Stimulated activated CD8-positive, alpha-beta memory T cell treated with anti-CD3 and anti-CD28 coated beads, Interleukin-4, amount 100 ng/mL, for 1 hour (primary cell): ENCODE measurements at places on chromosomes 1 and 21.

DNA sequence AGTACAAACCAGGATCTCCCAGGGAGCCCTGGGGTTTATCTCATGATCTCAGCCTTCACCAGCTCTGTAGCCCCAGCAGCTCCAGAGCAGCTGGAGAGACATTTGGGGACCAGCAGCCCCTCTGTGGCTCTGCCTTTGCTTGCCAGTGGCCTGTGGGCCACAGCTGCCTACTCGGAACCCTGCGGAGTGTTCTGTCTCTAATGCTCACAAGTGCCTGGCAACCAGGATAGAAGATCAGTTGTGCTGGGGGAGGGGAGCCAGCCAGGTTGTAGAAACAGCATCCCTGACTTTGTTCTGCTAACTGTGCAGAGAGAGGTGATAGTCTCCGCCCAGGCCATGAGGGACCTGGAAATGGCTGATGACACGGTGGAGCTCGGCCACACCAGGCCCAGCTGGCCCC, 50.9 kb upstream of the KCNJ15 start:
- no peak for DNase-seq

DNA sequence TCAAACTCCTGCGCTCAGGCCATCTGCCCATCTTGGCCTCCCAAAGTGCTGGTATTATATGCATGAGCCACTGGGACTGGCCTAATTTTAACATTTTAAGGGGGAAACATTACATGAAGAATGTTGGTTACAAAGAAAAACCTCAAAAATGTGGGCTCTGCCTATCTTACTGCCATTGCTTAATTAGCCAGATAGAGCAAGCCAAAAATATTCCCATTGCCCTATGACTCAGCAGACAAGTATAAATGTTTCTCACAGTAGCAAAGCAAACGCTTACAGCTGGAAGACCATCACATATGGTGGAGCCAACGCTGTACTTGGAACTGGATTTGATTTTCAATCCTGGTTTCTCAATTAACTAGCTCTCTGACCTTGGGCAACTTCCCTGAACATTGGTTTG, 502.0 kb downstream of the SMYD3 start:
- no peak for DNase-seq

GRCh38 chr21:19048098-19048672, 644.6 kb upstream of the TMPRSS15 start:
- no peak for DNase-seq

- DNase-seq: no peak
Measured at GRCh38 chr1:233615571-233615970, 1.7 kb downstream of the KCNK1 start.

DNA sequence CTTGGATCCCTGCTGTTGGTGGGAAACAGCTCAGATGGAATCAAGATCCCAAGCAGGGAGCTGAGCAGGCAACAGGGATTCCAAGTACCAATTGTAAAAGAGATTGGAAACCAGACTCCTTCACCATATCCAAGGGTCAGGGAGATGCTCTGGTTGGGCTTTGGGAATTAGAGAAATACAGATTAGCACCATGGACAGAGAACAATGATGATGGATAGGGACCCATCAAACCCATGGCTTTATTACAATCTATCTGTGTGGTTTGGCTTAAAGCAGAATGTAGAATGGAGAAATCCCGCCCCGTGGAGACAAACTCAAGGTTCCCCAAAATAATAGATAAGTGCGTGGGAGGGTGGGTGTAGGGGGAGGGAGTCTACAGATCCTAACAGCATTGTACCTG, 120.7 kb upstream of the CSF3R start:
- no peak for DNase-seq

- DNase-seq: no peak
Measured at GRCh38 chr1:203628201-203629015, 1.8 kb downstream of the ATP2B4 start.

DNA sequence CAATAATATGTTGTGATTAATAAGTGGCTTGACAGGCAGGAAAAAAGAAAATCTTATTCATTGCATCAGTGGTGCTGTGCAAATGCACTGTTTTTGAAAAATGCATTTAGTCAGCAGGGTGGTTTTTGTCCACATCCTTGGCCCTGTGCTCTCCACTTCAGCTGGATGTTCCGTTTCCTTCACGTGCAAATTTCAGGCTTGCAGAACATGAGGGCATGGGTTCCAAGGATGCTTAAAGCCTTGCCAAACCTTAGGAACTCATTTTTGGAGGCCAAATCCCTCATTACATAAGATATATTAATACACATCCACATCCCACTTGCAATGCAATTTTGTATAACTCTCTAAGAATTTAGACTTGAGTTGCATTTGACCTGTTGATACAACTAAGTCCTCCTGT, 410.1 kb downstream of the PRDM2 start:
- DNase-seq: no peak

DNA sequence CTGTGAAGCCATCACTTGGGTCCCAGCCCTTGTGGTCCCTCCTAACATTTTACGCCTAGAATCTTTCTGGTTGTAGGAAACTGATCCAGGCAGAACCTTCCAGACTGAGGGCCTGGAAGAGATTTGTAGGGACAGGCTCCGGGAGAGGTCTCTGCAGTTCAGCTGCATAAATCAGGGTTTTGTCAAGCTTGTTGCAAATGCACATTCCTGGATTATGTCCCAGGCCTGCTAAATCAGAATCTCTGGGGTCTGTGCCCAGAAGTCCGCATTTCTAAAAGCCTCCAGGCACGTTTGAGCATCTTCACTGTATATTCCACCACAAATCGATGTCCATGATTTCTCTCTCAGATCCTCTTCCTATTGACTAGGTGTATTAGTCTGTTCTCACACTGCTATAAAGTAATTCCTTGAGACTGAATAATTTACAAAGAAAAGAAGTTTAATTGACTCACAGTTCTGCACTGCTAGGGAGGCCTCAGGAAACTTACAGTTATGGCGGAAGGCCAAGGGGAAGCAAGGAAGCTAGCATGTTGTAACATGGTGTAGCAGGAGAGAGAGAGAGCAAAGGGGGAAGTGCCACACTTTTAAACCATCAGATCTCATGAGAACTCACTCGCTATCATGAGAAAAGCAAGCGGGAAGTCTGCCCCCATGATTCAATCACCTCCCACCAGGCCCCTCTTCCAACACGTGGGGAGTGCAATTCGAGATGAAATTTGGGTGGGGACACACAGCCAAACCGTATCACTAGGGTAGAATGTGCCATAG, 1.2 kb upstream of the FHAD1 start:
- DNase-seq: no peak

GRCh38 chr1:231903586-231904081, 277.0 kb downstream of the DISC1 start:
- no peak for DNase-seq

GRCh38 chr1:25903986-25904385, 2.2 kb downstream of the STMN1 start:
- no peak for DNase-seq

DNA sequence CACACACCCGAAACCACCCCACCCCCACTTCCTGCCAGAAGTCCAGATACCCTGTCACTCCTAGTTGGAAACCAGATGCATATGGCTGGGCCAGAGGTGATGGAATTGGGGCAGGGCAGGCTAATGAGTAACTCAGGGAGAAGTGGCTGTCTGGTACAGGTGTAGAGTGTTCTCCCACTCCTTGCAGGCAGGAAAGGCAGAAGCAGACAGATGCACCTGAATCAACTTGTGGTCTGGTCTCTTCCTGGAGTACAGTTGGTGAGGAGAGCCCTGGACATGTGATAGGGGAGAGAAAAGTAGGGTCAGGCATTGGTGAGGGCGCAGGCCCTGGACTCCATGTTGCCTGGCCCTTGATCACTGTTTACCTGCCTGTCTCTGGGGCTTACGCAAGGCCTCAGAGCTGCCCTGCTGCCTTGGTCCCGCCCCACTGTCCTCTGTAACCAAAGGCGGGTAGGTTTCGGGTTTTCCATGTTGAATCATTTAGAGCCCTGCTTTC, 2.5 kb downstream of the CGN start:
- no peak for DNase-seq

- no peak for DNase-seq
Measured at GRCh38 chr1:212498283-212499040, 65.7 kb downstream of the NENF start.

DNA sequence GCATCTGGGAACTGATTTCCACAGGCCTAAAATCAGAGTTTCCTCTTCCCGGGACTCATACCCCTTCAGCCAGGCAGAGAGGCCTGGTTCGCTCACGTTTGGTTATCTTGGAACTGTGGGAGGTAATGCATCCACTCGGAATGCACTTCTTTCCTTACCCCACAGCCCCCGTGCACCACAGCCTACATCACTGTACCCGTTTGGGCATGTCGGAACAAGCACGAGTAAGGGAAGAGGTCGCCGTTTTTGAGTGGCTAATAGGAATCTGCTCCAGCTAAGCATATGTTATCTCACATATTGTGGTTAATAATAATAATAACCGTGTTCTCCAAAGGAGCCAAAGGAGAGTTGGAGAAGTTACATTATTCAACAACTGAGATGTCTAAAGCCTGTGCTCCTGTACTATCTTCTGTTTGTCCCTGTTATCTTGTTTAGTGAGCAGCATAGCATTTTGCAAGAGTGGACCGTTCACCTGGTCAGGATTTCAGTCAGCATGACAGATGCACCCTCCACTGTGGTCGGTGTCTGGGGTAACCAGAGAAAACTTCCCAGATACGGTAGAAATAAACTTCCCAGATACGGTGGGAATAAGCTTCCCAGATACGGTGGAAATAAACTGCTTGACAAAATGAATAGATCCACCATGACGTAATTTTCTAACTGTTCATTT, 198.6 kb downstream of the SDCCAG8 start:
- DNase-seq: no peak

GRCh38 chr1:26932531-26932930, 11.0 kb downstream of the NUDC start:
- DNase-seq: no peak

- DNase-seq: no peak
Measured at GRCh38 chr1:119773711-119774241, 5.1 kb upstream of the HMGCS2 start.

DNA sequence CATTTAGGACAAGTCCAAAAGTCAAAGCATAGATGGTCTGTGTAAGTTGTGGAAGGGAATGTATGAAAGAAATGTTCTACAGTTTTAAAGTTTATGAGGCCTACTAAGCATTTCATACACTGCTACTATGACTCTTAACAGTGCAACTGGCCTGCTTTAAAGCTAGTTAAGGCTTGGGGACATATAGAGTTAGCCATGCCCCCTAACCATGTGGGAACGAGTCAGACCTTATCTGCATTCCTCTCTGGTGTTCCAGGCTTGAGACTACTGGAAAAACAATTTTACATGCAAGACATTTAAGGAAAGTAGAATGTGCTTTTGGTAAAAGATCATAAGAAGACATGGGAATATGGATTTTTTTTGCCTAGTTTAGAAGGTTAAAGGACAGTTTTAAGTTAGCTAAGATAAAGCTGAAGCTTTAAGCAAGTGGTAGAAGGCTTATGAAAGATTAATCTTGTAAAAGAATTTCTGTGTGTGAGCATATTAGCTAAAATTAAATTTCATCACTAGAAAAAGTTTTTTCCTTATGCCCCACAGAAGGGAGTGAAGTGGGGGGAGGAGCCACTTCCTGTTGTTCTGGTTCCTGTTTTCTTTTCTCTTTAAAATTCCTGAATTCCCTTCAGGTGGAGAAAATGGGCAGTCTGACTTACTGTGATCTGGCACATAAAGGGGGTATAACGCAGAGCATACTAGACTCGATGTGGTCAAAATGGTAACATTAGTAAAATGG, 8.9 kb upstream of the CD48 start:
- no peak for DNase-seq

GRCh38 chr1:181626279-181626938, 143.1 kb downstream of the CACNA1E start:
- no peak for DNase-seq

DNA sequence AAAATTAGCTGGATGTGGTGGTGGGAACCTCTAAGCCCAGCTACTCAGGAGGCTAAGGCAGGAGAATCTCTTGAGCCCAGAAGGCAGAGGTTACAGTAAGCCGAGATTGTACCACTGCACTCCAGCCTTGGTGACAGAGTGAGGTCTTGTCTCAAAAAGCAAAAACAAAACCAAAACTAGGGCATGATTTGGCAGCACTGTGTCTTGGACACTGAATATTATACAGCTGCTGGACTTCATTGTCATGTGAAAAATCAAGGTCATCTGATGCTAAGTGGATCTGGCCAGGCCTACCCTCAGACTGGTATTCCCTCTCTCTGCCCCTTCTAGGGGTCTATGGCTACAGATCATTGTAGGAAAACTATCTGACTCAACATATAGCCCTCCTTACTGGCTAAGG, 55.2 kb upstream of the MRPS6 start:
- no peak for DNase-seq

GRCh38 chr1:63928186-63929105, 154.6 kb downstream of the ROR1 start:
- DNase-seq: no peak

DNA sequence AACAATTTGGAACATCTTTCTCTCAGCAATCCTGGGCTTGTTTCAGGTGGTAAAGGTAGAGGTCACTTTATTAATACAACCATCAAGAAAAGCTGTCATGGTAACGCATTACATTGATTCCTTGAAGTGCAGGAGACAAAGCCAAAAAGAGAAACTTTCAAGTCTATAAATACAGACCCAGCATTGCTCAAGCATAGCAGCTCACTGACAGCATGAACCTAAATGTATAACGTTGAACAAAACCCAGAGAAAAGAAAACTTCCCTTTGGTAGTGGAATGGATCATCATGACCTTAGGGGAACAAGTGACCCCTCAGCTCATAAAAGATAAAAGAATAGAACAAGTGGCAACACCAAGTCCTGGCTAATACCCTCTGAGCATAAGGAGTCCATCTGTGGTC, 332.2 kb downstream of the NTNG1 start:
- DNase-seq: no peak

GRCh38 chr1:176802316-176802715, 339.3 kb downstream of the PAPPA2 start:
- DNase-seq: no peak

DNA sequence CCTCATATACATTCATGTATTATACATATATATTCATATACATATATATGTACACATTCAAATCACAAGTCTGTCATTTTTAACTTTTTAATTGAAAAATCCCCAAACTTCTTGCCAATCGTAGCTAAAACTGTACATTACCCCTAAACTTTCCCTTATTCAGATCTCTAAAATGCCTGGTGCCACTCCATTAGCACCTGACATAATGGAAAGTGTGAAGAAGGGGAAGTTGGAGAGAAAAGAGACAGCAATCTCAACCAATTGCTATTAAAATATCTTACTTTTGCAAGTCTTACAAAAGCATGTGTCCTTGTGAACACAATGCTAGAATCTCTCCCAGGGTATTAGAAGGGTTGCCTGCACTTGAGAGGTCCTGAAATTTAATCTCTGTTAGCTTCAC, 22.7 kb upstream of the PRKACB start:
- no peak for DNase-seq
